ENCODE measurements at places on chromosomes 5 and 9.

DNA sequence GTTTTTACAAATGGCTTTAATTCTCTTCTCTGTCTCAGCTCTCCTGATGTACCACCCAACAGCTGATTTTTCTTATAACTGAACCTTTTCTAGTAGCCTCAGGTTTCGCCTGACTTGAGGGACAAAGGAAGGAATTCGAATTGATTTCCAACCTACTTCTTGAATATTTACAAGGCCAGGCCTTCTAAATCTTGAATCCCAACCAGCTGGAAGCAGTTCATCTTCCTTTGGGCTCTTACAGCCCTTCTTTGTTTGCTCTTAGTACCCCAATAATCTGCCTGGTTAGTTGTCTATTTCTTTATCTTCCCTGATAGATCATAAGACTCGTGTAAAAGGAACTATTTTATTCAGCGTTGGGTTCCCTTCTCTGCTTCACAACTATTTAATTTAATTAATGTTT, 95.9 kb downstream of the NLN start:
- DNase-seq = no peak

DNA sequence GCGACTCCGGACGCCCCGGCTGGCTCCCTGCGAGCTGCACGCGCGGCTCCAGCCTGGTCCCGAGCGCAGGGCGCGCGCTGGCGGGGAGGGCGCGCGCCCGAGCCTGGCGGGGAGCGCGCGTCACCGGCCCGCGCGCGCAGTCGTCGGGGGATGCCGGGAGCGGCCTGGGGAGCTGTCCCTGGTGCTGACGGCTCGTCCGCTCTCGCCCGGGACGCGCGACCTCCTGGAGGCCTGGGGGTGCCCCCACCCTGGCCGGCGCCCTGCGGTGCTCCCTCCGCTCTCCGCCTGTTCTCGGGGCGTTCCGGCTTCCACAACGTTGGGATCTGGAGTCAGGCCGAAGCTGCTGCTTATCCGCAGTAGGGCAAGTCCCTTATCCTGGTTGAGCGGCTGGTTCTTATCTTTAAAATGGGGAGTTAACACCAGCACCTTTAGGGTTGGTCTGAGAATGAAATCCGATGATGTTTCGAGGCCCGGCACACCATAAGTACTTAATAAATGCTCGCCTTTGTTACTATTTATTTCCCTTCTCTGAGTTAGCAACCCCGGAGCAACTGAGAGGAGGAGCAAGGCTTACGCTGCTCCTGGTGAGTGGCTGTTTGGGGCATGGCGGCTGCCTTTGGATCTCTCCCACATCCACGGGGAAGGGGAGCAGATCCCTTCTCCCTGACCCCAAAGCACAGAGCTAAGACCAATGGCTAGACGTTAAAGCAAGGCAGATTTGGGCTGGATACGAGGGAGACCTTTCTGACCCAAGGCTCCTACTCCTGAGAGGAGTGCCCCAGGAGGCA, at the start of gene FAM163B:
Gene FAM163B (minus strand): TSS at position 79 of the 788 bp plus-strand sequence. CDS start 29,166 bp downstream, outside the sequence.
- peak; percentile 98 for DNase-seq

DNA sequence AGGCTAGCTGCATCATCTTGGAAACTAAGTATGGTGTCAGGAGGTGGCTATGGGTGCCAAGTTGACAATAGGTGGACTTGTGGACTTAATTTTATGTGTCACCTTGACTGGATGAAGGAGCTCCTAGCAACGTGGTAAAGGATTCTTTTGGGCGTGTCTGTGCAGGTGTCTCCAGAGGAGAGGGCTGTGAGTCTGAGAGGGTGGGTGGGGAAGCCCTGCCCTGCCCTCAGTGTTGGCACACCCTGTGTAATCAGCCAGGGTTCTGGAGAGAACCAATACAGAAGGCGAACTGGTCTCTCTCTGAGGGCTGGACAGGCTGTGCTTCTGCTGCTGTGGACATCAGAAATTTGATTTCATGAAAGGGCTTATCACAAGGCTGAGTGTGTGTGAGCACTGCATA, 61.0 kb downstream of the GTF3C4 start:
- DNase-seq = no peak

GRCh38 chr9:21679432-21679831, 123.0 kb upstream of the MTAP start:
- no peak for DNase-seq

DNA sequence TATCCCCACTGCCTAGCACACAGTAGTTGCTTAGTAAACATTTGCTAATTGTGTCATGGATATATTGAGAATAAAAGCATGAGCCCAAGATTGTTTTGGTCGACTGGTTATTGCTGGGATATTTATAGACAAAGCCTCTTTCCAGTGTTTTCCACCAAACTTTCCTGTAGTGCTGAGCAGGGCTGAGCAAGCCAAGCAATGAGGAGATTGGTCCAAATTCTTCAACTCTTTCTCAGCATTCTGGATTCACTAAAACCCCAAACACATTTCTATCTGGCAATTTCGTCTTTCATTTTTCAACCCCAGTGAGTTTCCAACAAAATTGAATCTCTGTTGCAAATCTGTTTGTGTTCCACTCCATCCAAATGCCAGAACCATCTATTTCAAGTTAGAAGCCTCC, 31.9 kb upstream of the TARS1 start:
- DNase-seq = no peak

GRCh38 chr9:98642661-98643312, 65.9 kb downstream of the GABBR2 start:
- DNase-seq = peak; percentile 43

DNA sequence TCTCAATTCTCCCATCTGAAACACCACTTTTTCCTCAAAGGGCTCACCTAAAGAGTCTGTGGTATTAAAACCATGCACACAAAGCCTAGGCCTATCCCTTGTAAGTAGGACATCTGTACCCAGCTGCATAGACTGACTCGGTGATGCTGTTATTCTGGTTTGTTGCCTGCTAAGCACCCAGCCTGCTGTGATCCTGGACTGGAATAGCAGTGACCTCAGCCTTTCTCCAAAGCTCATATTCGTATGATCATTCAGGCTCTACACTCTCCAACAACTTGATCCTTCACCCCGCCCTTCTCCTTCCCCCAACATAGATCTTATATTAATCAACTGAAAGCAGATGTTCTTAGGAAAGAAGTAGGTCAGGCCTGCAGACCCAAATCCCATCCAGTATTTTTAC, 81.4 kb upstream of the WWC1 start:
- DNase-seq = no peak

- peak; percentile 36 for DNase-seq
Observed at GRCh38 chr9:137613738-137614523, 4.9 kb upstream of the EHMT1 start.

GRCh38 chr5:142141463-142141862, 32.9 kb downstream of the NDFIP1 start:
- no peak for DNase-seq

GRCh38 chr5:16659536-16659935, 42.7 kb upstream of the RETREG1 start:
- DNase-seq = no peak

- DNase-seq = no peak
Observed at GRCh38 chr9:111284703-111285102, 45.3 kb downstream of the OR2K2 start.

- no peak for DNase-seq
Observed at GRCh38 chr9:33011831-33012230, 10.4 kb upstream of the APTX start.

All from H7 (cell line).